ENCODE measurements at places on chromosomes 13 and 19. TPM values are rescaled to one million over a fixed set of nuclear protein-coding genes. Genes with fewer than 3 reads are reported as not detected.

- no peak overlapping the region for H3K27ac ChIP-seq
- no peaks in the 10 kb centered on the region for H3K27me3 ChIP-seq
- no peak overlapping the region for H3K4me3 ChIP-seq
- no peaks in the 10 kb centered on the region for H3K4me1 ChIP-seq
- no peak for DNase-seq
- H3K36me3 ChIP-seq, result peaks cover 34% of the 10 kb centered on the region
These were observed 7.5 kb downstream of the ZNF440 start for GRCh38 chr19:11821474-11822109.

DNA sequence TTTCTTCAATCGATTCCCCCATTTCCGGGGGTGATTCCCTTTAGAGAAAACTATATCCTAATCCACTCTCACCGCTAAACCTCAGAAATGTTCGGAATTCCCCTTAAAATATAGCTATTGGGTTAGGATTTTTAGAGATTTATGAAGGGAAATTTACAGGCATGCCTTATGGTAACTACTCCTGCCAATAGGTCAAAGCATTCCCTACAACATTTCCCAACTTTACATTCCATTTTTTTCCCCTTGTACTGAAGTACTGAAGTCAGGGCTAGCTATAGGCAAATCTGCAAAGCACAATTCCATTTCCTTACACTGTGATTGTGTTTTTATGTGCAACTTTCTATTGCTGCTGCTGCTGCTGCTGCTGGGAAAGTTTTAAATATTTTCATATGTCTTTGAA, 2.1 kb downstream of the EDNRB start:
- H3K4me1 ChIP-seq, result no peaks in the 10 kb centered on the region
- H3K27ac ChIP-seq, result no peak overlapping the region
- H3K36me3 ChIP-seq, result no peaks in the 10 kb centered on the region
- no peak for DNase-seq
- no peak overlapping the region for H3K4me3 ChIP-seq

- DNase-seq, result no peak
- no peak overlapping the region for H3K4me3 ChIP-seq
- H3K36me3 ChIP-seq, result no peaks in the 10 kb centered on the region
These were observed 118.6 kb upstream of the ZNF536 start for GRCh38 chr19:30253581-30253996.

DNA sequence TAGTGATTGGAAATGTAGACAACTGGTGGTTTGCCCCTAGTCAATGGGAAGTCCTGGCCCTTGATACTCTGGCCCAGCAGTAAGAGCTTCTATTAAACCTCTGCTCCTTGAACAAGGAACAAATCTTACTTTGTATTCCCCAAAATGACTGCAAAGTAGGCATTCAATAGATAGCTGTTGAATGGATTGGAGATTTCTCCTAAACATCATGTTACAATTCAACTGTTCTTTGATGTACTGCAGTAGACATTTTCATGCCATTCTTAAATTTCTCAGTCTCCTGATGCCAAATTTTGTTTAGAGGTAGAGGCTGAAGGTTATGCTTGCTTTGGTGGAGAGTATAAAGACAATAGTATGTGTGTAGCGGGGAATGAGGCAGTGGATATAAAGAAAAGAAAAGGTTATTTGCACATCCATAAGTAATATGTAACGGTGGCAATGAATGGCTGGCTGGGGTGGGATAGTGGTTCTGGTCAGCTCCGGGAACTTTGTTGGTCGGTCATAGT, 12.8 kb downstream of the MIR17HG start:
- no peak for DNase-seq
- no peak overlapping the region for H3K27ac ChIP-seq
- H3K4me3 ChIP-seq, result no peak overlapping the region
- H3K27me3 ChIP-seq, result no peaks in the 10 kb centered on the region
- no peaks in the 10 kb centered on the region for H3K4me1 ChIP-seq

- peak; percentile 93 for DNase-seq
- peaks cover 37% of the 10 kb centered on the region for H3K36me3 ChIP-seq
- H3K27ac ChIP-seq, result peak overlapping the region; percentile 94
- H3K27me3 ChIP-seq, result no peaks in the 10 kb centered on the region
These were observed 1.4 kb upstream of the RAVER1 start for GRCh38 chr19:10334588-10335351.

The LENG9 gene
- total RNA-seq, result 6.2 TPM

The PABPC3 gene
- 0.38 TPM for total RNA-seq

Measured in spleen (tissue), 13 donors.